ENCODE measurements at places on chromosomes 13 and 19.
A peak's percentile ranks its signal among the peaks of the same experiment; 100 is the strongest.

- DNase-seq: no peak
These were observed 74.4 kb downstream of the TNFRSF19 start for GRCh38 chr13:23644527-23645138.

DNA sequence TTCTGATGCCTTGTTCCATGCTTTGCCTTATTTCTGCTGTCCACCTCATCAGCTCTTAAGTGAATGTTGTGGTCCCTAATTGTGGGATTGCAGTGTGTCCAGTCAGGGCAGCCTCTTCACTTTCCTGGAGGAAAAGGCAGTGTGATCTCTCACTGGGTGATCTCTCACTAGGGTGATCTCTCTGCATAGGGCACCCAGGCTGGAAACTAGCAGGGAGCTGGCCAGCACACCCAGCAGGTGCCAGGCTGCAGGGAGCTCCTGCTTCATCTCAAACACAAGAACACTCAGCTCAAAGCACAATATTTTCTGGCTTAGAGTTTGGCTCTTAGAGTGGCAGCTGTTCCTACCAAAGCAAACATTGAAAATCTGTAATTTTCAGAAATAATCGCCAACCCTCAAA is 36.5 kb upstream of the TSHZ3 start:
- no peak for DNase-seq

GRCh38 chr19:15669440-15669839 is 3.4 kb upstream of the CYP4F12 start:
- no peak for DNase-seq

GRCh38 chr19:10718205-10719196 is 622 bp downstream of the DNM2 start:
- DNase-seq: peak; percentile 37

DNA sequence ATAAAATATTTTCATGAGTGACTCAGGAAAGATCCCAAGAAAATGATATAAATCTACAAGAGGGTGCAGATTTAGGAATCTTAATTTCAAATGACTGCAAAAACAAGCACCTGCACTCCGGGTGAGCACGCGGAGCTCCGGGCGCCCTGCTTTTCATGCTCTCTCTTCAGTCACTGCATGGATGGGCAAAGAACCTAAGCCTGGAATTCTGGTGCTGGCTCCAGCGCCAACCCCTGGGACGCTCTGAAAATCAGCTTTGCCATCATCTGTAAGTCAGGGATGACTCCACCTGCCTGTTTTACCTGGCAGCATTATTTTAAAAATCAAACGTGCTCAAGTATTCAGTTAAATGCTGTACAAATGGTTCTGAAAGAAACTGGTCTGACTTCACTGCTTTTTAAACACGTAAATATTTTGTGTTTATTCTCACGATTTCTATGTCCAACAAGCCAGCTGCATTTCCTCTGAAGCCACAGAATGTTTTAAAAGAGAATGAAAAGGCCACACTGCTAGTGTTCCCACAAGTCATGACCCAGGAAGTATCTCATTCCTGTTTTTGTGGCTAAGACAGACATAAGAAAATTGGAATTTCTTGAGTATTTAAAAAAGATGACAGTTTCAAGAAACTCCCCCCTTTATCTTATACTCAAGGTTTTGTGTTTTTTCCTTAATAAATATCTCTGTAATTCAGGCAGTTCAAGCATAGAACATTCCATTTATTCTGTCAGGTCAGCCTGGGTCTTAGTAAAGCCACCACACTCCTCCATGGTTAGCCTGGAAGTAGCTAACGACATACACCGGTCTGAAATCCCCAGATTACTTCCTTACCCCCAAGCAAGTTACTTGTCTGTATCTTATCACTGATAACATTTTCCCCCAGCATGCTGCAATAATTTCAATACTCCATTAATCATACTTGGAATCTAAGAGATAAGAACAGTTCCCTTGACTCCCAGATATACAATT is 81.1 kb downstream of the COL4A1 start:
- DNase-seq: no peak

GRCh38 chr19:41114132-41114531 is at the start of gene CYP2F1:
TSS of gene CYP2F1 (plus strand) at chr19:41114432. CDS start at chr19:41116189, 1,757 bp downstream.
- DNase-seq: no peak

DNA sequence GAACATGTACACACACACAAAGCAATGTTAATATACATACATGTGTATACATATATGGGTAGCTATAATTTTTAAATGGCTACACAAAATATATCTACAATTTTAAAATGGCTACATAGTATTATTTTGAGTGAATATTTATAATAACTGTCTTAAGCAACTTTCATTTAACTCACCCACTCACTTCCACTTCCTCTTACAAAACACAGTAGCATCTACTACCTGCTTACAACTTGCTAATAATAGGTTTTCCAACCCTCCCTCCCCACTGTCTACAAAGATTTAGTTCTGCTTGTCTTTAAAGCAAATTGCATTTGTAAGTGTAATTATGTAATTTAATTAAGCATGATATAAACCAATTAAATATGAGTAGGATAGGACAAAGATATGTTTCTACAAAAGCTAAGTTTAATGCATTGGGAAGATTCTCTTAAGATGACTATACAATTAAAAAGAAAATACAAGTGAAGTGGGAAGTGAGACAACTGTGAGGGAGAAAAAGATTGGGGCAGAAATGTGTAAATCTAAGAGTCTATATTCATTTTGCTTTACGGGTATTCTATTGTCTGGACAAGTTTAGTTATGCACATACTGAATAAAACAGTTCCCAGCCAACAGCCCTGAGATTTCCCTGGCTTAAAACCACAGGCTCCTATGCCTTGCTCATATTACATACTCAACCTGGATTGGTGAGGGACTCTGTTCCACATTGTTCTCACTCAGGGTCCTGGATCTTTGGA is 583.1 kb downstream of the EFNB2 start:
- DNase-seq: no peak

- no peak for DNase-seq
These were observed 13.7 kb upstream of the MAP3K10 start for GRCh38 chr19:40177286-40178070.

- DNase-seq: no peak
These were observed 18.9 kb downstream of the ADGRE3 start for GRCh38 chr19:14655726-14656125.

DNA sequence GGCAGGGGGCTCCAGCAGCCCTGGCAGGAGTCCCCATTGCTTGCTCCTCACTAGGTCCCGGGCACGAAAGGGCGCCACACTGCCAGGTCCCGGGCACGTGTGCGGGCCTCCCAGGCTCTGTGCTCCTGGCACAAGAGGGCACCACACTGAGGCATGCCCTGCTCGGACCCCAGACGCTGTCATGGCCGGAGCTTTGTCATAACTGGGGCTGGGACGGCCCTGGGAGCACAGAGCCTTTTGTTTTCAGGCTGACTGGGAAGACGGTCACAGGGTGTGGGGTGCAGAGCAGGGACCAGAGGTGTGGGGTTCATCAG is 7.4 kb downstream of the BSG start:
- DNase-seq: no peak

- no peak for DNase-seq
These were observed 138.1 kb downstream of the LACC1 start for GRCh38 chr13:44017756-44018309.

GRCh38 chr13:90732049-90732448 is 615.4 kb upstream of the MIR17HG start:
- DNase-seq: no peak

GRCh38 chr13:95145587-95145986 is 155.7 kb downstream of the ABCC4 start:
- DNase-seq: no peak

DNA sequence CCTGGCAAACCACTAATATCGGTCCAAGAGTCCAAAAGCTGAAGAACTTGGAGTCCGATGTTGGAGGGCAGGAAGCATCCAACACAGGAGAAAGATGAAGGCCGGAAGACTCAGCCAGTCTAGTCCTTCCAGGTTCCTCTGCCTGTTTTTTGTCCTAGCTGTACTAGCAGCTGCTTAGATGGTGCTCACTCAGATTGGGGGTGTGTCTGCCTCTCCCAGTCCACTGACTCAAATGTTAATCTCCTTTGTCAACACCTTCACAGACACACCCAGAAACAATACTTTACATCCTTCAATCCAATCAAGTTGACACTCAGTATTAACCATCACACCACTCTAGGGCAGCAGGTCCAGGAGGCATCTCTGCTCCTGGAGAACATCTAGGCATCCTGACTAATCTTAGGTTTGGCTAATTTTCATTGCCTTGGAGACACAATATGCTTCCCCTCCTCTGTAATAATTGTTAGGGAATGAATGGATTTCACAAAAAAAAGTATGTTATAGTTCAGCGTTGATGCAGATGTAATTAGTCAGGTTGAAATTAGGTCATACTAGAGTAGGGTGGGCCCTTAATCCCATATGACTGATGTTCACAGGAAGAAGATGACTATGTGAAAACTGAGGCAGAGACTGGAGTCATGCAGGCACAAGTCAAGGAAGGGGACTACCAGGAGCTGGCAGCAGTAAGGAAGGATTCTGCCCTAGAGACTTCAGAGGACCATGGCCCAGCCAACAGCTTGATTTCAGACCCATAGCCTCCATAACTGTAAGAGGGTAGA is 183.4 kb downstream of the RBM26 start:
- no peak for DNase-seq

- no peak for DNase-seq
These were observed 9.2 kb upstream of the TNFSF14 start for GRCh38 chr19:6679139-6679538.

GRCh38 chr13:62129000-62129551 is 713.4 kb upstream of the PCDH20 start:
- no peak for DNase-seq

DNA sequence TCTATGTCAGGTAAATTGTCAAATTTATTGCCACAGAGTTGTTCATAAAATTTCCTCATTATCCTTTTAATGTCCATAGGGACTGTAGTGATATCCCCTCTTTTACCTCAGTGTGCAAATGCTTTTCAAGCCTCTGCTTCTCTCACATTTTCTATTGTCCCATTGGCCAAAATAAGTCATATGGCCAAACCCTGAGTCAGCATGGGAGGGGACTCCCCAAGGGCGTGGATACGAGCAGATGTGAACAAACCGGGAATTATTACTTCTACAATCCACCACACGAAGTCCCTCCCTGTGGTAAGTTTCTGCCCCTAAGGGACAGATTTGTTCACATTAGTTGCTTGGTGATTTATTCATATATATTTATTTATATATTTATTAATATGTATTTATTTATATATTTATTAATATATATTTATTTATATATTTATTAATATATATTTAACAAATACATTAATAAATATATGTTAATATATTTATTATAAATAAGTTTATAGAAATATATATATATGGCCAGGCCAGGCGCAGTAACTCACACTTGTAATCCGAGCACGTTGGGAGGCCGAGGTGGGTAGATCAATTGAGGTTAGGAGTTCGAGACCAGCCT is 20.1 kb upstream of the CAMSAP3 start:
- DNase-seq: no peak

DNA sequence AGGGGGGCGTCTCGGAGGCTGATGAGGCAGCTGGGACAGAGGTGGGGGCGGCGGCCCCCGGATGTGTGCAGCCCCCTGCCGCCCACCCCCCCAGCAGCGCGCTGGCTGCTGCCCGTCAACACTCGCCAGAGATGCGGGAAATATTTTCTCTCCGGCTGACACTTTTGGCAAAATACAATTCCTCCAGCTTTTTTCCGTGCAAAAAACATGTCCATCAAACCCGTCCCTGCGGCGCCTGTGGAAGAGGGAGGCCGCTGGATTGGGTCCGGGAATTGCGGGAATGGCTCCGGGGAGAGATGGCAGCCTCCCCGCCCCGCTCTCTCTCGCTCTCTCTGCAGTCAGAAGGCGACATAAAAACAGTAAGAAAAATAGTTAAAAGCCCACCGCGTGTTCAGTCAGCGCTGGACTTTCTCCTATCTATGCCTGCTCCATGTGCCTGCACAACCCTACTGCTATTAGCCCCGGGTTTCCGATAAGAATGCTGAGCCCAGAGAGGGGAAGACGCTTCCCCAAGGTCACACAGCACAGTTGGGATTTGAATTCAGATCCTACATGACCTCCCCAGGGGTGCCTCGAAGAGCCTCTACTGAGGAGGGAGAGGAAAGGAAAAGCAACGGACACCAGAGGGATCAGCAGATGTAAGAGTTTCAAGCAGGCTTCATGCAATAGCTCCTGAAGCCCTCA is 23.2 kb downstream of the ZNRF4 start:
- no peak for DNase-seq

- no peak for DNase-seq
These were observed 62.0 kb upstream of the PCDH20 start for GRCh38 chr13:61477619-61478018.

DNA sequence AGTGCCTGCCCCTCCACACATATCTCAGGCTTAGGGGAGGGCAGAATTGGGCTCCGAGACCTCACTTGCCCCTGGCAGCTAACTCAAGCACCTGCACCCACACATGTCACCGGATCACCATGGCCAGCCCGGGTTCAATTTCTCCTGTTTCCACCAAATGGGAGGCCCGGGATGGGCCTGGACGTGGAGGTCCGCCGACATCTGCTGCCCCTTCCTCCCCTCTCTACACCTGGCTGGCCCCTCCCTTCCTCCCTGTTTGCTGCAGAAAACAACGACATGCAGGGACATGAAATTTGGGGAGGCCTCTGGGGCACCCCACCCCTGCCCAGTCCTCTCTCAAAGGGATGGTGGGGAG is 1.3 kb downstream of the PRKD2 start:
- DNase-seq: no peak

- DNase-seq: no peak
These were observed 309.9 kb upstream of the SLITRK1 start for GRCh38 chr13:84192125-84192524.

- no peak for DNase-seq
These were observed 161.1 kb downstream of the DCT start for GRCh38 chr13:94318418-94318817.

DNA sequence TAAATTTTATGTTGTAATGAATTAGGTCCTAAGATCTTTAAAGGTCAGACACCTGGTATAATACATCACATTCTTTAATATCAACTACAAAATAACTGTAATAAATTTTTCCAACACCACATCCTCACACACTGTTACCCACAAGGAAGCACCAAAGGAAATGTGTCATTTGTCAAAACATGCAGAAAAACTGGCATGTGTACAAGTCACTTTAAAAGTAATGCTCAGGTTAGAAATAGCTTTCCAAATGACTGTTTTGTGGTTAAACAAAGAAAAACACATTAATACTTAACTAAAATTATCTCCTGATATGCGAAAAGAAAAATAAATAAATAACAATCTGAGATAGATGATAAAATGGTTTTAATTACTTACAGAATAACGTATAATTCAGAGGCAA is 74.7 kb downstream of the MZT1 start:
- no peak for DNase-seq
